ENCODE measurements at places on chromosomes 16 and 17.

GRCh38 chr17:47701608-47702007 lies 7.6 kb downstream of the TBKBP1 start:
- DNase-seq = no peak

DNA sequence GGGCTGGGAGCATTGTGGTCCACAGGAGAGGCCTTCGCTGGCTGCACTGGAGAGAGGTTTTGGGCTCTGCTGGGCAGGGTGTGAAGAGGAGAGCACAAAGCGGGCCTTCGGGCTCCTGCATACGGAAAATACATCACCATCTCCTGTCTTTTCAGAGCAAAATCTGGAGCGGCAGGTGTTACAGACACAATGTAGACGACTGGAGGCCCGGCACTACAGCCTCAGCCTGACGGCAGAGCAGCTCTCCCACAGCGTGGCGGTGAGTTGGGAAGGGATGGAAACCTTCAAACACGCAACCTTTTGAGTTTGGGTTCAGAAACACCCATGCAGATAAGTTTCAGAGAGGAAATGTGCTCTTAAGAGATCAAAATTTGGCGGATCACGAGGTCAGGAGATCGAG lies 17.9 kb downstream of the GINS2 start:
- DNase-seq = no peak

DNA sequence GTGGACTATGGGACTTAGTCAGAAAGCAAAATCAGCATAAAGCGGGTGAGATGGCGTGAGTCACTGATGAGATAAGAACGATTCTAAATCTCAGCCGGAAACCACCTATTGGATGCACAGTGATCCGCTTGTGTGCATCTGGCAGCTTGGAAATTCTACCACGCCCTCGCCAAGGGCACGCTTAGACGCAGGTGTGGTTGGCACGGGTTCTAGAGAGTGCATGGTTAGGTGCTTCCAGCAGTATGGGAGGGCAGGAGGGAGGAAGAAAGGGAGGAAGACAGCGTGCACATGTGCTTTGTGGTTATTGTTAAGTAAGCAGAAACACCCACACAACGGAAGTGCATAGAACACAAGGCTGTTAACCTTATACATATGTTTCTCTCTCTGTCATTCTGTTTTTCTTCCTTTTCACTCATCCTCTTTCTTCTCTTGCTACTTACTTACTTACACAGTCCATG lies 374.0 kb upstream of the ASIC2 start:
- no peak for DNase-seq

DNA sequence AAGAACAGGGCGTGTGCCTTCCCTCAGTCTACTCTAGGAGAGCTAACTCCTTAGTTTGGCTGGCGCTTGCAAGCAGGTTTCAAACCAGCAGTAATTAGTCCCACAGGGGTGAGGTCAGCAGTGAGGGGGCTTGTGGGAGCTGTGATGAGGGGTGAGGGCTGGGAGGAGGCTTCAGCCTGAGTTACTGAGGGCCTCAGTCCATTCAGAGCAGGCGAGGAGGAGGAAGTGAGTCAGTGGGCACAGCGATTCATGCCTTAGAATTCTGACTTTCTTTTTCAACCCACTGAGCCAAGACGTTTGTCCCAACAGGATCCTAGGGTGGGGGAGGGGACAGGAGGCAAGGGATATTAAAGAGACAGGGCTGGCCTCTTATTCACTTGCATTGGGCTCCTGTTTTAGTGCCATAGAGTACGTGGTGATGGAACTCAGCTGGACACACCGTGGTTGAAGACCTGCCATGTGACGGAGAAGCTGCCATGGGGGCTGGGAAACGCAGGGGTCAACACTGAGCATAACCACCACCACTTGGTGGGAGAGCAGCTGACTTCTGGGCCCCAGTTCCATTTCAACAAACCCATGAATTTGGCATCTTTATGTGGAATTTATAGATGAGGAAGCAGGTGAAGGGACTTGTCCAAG lies 8.3 kb upstream of the ITGA3 start:
- no peak for DNase-seq

- DNase-seq = no peak
Observed at GRCh38 chr16:84294117-84294516, 561 bp upstream of the WFDC1 start.

DNA sequence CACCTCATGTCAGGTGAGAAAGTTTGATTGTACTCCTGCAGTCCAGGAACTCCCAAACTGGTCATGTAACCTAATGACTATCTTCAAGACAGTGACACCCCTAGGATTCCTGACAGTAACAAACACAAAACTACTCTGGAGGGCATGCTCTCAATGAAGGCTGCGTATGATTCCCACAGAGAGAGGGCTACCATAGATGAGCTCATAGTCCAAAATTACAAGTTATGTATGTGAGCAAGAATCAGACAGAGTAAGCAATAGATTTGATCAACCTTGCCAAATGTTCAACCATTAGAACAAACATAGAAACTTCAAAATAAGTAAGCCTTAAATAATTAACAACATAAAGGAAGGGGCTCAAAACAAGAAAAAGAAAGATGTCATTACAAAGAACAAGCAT lies 158.1 kb downstream of the COPRS start:
- DNase-seq = no peak

DNA sequence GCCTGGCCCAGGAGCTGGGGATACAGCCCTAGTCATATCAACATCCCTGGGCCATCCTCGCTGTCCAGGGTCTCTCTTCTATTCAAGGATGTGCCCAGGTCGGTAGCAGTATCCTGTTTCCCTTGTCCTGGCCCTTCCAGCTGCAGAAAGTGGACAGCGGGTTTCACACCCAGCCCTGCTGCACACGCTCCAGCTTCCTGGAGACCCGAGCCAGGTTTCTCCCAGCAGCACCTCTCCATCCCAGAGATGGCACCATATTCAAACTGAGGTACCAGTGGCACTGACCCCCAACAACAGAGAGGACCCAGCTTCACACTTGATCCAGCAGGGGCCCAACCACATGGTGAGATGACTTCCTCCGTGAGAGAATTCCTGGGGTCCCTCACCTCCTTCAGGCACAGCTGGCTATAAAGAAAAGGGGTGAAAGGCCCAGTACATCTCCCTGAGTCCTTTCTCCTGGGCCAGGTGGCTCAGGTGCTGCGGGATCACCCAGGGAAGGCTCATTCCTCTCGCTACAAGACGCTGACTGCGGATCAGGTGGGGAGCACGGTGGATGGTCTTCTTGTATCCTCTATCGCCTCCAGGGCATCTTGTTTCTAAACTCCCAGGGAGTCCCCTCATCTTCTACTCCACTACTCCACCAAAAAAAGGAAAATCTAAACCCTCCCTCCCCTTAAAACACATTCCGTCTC lies 1.4 kb downstream of the CUEDC1 start:
- no peak for DNase-seq

- DNase-seq = no peak
Observed at GRCh38 chr16:11145819-11146211, 110.2 kb downstream of the SOCS1 start.

DNA sequence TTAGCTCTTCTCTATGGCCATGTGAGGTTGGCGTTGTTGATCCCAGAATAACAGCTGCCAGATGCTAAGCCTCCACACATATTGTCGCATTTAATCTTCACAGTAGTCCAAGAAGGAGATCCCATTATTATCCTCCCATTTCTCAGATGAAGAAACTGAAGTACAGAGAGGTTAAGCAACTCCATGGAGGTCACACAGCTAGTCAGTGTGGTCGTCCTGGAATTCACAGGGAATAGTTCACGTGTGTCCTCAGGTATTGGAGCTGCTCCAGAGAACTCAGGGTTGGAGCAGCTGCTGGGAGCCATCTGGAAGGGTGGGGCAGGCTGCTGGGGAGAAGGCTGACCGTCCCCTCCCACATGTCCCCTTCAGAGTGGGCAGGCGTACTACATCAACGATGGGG lies 19.5 kb downstream of the SDR42E2 start:
- DNase-seq = no peak

GRCh38 chr16:67652578-67653127 lies 7.4 kb downstream of the ACD start:
- no peak for DNase-seq

DNA sequence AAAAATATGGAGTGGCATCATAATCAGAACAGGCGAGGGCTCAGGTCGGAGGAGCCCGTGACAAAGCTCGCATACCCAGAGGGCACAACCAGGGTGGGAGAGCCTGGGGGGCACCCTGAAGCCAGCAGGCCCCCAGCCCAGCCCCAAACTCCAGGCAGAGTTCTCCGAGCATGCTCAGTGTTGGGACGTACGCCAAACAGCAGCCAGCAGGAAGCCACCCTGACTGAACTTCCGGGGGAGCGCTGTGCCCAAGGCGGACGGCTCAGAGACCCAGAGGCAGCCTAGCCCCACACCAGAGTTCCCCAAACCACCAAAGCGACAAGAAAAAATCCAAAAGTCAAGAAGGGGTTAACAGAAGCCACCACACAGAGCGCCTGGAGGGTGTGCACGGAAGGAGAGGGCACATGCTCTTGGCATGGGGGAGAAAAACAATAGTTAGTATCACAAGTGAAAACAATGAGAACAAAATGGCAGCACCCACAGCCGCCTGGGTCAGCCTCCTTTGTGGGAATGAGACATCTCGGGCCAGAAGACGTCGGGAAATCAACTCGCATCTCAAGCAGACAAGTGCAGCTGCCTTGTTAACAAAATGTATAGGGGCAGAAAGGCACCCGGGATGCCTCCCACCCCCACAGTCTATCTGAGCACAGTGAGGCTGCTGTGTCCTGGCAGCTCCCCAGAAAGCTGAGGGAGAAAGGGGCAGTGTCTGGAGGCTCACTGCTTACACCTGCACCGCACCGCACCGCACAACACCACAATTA lies 11.9 kb downstream of the EXOC7 start:
- DNase-seq = no peak

- DNase-seq = no peak
Observed at GRCh38 chr17:38416840-38417209, 11.4 kb upstream of the ARHGAP23 start.

DNA sequence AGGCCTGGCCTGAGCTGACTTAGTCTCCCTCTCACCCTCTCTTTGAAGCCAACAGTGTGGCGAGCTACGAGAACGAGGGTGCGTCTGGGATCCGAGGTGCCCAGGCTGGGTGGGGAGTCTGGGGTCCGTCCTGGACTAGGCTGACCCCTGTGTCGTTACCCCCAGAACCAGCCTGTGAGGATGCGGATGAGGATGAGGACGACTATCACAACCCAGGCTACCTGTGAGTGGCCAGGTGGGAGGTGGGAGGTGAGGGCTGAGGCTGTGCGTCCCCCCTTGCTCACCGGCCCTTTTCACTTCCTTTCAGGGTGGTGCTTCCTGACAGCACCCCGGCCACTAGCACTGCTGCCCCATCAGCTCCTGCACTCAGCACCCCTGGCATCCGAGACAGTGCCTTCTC lies 1.6 kb downstream of the LAT start:
- no peak for DNase-seq
